ENCODE measurements at places on chromosomes 3 and 15. TPM values are rescaled to one million over a fixed set of nuclear protein-coding genes. Genes with fewer than 3 reads are reported as not detected.

Gene PRKCD
- total RNA-seq, result 1.8 TPM

Gene CTDSPL2
- 49.7 TPM for total RNA-seq

Gene ST8SIA2
- 1.9 TPM for total RNA-seq

Gene CXCR6
- total RNA-seq, result 0.10 TPM

Gene C15orf39
- total RNA-seq, result 7.0 TPM

DNA sequence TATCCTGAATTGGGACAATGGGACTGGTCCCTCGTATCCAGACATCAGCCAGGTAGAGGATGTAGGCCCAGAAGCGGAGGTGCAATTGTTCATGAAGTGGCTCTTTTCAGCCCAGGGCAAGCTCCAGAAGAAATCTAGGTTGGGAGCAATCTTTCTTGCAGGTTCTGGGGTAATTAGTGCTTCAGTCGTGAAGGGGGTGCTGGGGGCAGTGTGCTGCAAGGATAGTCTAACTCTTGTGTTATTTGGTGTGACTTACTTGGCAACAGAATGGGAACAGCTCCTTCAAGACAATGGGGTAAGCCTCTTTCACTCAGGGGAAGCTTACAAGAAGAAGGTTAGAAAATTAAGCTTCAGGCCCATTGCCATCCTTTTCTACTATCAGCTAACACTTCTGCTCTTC, 273.0 kb downstream of the DIPK2A start:
- no peak for DNase-seq

GRCh38 chr15:90420451-90420850, 32.4 kb downstream of the IQGAP1 start:
- no peak for DNase-seq

- DNase-seq, result no peak
Measured at GRCh38 chr15:73320619-73321180, 48.1 kb downstream of the HCN4 start.

GRCh38 chr15:58686286-58686685, 63.2 kb downstream of the ADAM10 start:
- DNase-seq, result no peak

GRCh38 chr15:38897551-38897950, 332.9 kb upstream of the RASGRP1 start:
- no peak for DNase-seq

DNA sequence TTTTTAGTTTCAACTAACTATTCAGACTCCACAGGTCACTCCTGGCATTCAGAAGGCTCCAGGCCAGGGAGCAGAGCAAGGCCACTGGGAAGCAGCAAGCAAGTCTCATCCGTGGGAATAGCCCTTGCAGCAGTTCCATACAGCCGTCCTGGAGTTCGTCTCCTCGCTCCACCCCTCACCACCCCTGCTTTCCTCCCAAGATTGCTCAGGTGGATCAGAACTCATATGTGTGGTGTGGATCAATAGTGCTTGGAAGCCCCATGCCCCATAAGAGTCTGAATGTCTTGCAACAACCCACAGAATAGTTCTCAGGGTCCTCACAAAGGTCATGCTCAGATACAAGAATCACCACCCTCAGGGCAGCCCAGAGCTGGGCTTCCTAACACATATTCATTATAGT, 44.5 kb downstream of the SUSD5 start:
- DNase-seq, result no peak

- DNase-seq, result no peak
Measured at GRCh38 chr15:90945091-90945490, 9.6 kb upstream of the RCCD1 start.

Data from NCI-H460 (cell line).